ENCODE measurements at places on chromosomes 7 and 10.

- no peak for DNase-seq
These were observed 184.6 kb downstream of the ST7 start for GRCh38 chr7:117137868-117138267.

DNA sequence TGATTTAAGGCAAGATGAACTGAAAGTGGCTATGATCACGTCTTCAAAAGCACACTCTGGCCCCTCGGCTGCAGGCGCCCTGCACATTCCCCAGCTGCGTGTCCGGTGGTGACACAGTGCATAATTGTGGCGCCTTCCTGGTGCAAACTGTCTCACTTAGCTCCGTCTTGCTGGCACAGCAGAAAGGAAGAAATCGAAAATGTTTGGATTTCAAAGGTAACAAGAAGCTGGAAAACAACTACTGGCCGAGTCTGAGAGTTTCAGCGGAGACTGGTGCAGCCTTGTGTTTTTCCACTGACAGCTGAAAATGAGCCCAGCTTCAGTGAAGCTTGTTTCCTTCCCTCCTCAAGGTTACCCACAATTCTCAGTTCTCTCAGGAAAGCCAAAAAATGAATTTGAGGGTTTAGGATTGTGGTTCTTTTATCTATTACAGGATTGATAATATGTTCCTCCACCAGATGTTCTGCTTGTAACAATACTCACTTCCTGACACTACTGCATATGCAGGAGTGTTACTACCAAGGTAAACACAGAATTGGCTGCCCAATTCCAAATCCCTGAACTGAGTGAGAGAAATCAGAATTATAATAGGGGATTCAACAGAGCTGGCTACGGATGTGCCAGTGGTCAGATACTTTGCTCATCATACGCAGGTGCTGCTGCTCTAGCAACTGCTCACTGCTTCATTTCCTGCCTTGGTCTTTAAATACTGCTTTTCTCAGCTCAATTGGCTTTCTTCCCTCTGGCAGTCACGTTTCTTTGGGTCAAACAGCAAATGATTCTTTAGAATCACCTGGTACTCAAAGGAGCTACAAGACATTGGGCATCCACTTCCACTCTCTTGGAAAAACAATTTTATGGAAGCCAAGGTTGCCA is 63.7 kb downstream of the TRUB1 start:
- DNase-seq, result no peak

- no peak for DNase-seq
These were observed 134.9 kb downstream of the CHCHD3 start for GRCh38 chr7:132947011-132947410.

- DNase-seq, result peak; percentile 2
These were observed 134.5 kb downstream of the WNT2 start for GRCh38 chr7:117188376-117188775.

DNA sequence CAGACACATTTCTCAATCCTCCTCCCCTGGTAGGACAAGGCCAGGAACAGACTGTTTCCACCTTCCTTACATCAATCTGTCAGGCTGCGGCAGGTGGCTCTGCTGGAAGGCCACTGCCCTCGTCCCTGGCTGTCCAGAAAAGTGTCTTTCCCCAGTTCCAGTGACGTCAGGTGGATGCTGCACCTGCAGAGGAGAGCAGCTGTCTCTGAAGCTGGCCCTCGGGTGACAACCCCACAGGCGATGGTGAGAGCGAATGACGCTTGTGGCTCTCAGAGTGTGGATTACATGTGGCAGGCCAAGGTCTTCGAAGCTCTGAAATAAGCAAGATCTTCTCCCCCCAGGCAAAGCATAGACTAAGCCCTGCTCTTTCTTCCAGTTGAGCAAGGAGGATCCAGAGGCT is 146.9 kb upstream of the RET start:
- no peak for DNase-seq

GRCh38 chr7:49243521-49243920 is 319.2 kb downstream of the CDC14C start:
- no peak for DNase-seq

Data from activated CD4-positive, alpha-beta T cell treated with anti-CD3 and anti-CD28 coated beads, Interleukin-2, amount 50 U/mL, for 16 hours (primary cell).